ENCODE measurements at places on chromosomes 11 and 22. TPM values are rescaled to one million over a fixed set of nuclear protein-coding genes. Genes with fewer than 3 reads are reported as not detected.

GRCh38 chr22:38973289-38974169 lies 8.6 kb upstream of the APOBEC3B start:
- no peak for DNase-seq

GRCh38 chr11:133509924-133510697 lies 22.2 kb downstream of the OPCML start:
- no peak for DNase-seq

DNA sequence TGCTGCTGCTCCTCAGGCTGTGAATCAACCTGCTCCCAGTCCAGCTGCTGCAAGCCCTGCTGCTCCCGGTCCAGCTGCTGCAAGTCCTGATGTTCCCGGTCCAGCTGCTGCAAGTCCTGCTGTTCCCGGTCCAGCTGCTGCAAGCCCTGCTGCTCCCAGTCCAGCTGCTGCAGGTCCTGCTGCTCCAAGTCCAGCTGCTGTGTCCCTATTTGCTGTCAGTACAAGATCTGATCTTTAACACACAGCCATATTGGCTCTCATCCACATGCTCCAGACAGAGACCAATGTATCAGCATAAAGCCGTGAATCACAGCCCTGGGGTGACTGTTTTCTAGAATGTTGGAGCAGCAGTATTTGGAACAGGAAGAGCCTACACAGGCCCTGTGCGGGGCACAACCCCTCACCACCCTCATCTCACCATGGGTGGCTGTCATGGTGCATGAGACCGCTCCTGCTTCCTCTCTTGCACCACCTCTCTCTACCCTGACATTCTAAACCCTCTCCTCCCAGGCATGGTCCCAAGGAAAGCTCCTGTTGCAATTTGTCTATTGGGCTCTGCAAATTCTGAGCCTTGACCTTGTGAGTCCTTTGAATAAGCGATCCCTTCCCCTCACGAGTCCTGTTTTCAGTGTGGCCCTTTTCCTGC lies 3.5 kb downstream of the KRTAP5-10 start:
- no peak for DNase-seq

GRCh38 chr11:63505857-63506528 lies at the start of gene LGALS12:
LGALS12 (plus strand) TSS chr11:63506084; CDS start chr11:63506459, 375 bp downstream.
- no peak for DNase-seq

GRCh38 chr11:45949992-45950407 lies 27.5 kb downstream of the LARGE2 start:
- no peak for DNase-seq

GRCh38 chr11:36009473-36009872 lies 65.6 kb downstream of the LDLRAD3 start:
- DNase-seq: no peak

GRCh38 chr11:6629892-6630631 lies 10.8 kb upstream of the TPP1 start:
- no peak for DNase-seq

DNA sequence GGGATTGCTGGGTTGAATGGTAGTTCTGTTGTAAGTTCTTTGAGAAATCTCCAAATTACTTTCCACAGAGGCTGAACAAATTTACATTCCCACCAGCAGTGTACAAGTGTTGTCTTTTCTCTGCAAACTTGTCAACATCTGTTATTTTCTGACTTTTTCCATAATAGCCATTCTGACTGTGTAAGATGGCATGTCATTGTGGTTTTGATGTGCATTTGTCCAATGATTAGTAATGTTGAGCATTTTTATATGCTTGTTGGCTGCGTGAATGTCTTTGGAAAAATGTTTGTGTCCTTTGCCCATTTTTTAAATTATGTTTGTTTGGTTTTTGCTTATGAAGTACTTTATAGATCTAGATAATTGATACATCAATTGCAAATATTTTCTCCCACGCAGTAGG lies 1025.0 kb downstream of the JRKL start:
- no peak for DNase-seq

Gene MMP1
- not detected for total RNA-seq

Gene TP53I11
- 72.6 TPM for total RNA-seq
